ENCODE measurements at places on chromosomes 6 and 20. TPM values are rescaled to one million over a fixed set of nuclear protein-coding genes. Genes with fewer than 3 reads are reported as not detected.

GRCh38 chr6:151916075-151916474 is 108.6 kb downstream of the ESR1 start:
- no peak for DNase-seq

LY6G5C gene
- polyA plus RNA-seq, result 4.6 TPM

DNA sequence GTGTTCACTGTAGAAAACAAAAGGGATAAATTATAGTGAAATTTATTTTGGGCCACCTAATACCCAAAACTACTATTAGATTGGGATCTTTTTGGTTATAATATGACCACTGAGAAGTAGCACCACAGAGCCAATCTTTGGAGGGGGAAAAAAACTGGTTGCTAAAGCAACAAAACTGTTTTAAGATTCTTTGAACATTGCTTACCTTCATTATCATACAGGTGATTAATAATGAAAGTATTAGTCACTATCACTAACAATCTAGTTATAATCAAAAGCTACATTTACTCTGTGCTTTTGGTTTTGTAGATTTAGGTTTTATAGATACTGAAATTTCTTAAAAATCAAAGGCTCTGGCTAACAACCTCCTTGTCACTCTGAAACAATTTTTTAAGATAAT is 31.7 kb downstream of the STX7 start:
- no peak for DNase-seq

GRCh38 chr20:32139947-32140346 is 30.4 kb downstream of the TM9SF4 start:
- DNase-seq, result no peak

OPRM1 gene
- polyA plus RNA-seq, result not detected

- no peak for DNase-seq
Observed at GRCh38 chr6:4359108-4359730, 223.8 kb upstream of the ECI2 start.

SAMD3 gene
- 1.1 TPM for polyA plus RNA-seq

BEND6 gene
- 0.86 TPM for polyA plus RNA-seq

NKAPL gene
- 1.7 TPM for polyA plus RNA-seq

GRCh38 chr6:111280445-111280955 is 193.2 kb downstream of the SLC16A10 start:
- DNase-seq, result no peak

GRCh38 chr6:1609648-1610496 is at the start of gene FOXC1:
Gene FOXC1 (plus strand): TSS chr6:1609915. CDS start chr6:1610446, 531 bp downstream.
- peak; percentile 97 for DNase-seq

DNA sequence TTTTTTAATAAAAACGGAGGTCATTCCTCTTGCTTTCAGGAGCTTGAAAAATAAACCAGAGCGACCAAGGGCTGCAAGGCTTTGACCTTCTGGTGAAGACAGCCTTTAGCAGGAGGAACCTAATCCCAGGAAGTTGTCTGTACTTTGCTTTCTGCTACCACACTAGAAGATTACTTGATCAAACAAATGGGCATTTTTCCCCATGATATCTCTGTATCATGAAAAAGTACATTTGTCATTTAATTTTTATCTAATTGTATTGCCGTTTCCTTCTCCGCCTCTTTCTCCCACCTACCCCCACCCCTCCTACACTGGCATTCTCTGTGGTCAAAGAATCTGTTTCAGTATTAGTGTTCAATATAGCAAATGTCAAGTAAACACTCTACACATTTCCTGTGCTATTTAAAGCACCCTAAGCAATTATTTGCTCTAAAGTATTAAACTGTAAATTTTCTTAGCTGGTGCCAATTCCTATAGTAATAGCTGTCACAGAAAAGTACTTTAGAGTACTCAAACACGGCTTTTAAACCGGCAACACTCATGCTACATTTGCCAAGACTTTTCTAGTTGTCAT is 29.7 kb downstream of the ATXN1 start:
- DNase-seq, result no peak

CITED2 gene
- polyA plus RNA-seq, result 72.1 TPM

All from kidney (tissue), 22 donors.